Left renal cortex interstitium (tissue), 4 donors: ENCODE measurements at places on chromosomes 2 and 18. TPM values are rescaled to one million over a fixed set of nuclear protein-coding genes. Genes with fewer than 3 reads are reported as not detected.

DNA sequence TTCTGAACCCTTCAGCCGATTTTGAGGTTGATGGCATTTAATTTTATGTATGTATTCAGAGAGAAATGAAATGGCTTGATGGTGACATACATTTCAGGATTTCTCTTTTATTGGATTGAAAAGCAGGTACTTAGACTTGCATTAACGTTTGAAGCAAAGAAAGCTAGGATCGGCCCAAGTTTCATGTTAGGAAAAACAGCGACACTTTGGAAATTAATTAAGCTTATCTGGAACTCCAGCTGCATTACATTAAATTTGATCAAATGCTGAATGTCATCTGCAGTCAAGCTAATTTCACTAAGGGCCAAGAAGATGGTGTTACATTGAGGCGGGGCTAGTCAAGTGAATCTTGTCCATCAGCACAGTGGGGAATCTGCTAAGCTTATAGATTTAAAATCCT lies 441.8 kb downstream of the IRS1 start:
- DNase-seq = no peak

- DNase-seq = no peak
Observed at GRCh38 chr2:195202163-195202845, 454.7 kb upstream of the SLC39A10 start.

- no peak for DNase-seq
Observed at GRCh38 chr18:44627280-44627679, 53.4 kb upstream of the SETBP1 start.

DNA sequence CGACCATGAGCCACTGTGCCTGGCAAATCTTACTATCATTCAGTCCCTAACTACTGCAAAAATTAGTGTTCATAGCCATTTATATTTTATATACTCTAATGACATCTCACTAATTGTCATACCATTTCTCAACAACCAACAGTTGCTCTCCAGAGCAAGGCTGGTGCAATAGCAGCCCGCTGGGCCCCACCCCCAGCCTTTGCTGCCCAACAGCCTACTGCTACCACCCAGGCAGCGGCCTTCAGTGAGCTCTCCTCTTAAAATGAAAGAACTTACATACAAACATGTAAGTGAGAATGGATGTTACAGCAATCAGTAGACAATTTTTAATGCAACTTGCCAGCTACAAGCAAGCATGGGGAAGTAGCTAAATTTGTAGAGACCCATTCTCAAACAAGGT lies 90.5 kb downstream of the HNRNPLL start:
- DNase-seq = no peak

- no peak for DNase-seq
Observed at GRCh38 chr2:175003875-175004729, 1.1 kb downstream of the CHN1 start.

DNA sequence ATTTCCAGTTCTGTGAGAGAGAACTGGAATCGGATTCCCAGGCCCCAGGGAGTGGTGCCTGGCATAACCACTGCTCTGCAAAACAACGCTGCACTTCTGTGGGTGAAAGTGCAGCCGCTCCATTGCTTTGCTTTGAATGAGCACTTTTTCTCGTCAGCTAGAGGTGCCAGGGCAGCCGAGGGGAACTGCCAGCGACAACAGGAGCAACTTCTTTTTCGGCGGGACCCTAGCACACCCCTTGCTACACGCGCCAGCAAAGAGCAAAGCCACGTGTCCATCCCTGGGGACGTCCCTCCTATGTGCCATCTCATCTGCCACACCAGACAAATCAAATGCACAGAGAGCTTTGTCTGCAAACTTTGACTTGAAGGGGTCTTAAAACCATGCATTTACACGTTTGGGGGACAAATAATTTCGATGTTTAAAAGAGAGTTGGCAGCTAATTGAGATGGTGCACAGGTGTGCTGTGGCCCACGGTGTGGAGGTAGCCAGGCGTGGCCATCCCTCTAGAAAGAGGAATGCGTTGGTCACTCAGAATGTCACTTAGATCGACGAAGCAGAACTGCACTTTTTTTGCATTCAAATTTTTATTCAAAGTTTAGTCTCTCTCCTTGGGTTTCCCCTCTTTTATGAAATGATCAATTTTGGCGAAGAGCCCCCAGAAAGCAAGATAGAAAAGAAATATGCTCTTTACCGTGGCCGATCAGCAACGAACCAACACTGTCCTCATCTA lies 151.8 kb downstream of the MBP start:
- no peak for DNase-seq

DNA sequence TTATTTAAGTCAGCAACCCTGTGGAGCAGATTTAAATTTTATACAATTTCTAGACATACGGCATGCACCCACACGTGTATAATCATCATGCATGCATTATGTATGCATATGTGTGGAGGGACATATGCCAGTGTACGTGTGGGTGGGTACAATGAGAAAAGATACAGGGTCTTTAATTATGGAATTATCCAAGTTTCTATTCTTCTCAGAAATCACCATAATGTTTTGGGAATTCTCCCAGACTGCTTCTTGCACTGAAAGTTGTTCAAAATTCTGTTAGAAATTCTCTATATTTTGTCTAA lies 63.9 kb upstream of the TMEM18 start:
- no peak for DNase-seq

Gene LAMA1
- 100 TPM for polyA plus RNA-seq

Gene TYMS
- 130 TPM for polyA plus RNA-seq

Gene PRKAG3
- polyA plus RNA-seq = 0.07 TPM
